ENCODE measurements at places on chromosomes 5 and 9. TPM values are rescaled to one million over a fixed set of nuclear protein-coding genes. Genes with fewer than 3 reads are reported as not detected.

The CFAP157 gene
- not detected for total RNA-seq

The CKMT2 gene
- total RNA-seq, result 1,824 TPM

The FOXD4L6 gene
- not detected for total RNA-seq

The FOXI1 gene
- not detected for total RNA-seq

The PPP1R26 gene
- total RNA-seq, result 20.9 TPM

The TAF1L gene
- total RNA-seq, result not detected

The SMIM33 gene
- total RNA-seq, result not detected

The SPAAR gene
- 6.5 TPM for total RNA-seq

DNA sequence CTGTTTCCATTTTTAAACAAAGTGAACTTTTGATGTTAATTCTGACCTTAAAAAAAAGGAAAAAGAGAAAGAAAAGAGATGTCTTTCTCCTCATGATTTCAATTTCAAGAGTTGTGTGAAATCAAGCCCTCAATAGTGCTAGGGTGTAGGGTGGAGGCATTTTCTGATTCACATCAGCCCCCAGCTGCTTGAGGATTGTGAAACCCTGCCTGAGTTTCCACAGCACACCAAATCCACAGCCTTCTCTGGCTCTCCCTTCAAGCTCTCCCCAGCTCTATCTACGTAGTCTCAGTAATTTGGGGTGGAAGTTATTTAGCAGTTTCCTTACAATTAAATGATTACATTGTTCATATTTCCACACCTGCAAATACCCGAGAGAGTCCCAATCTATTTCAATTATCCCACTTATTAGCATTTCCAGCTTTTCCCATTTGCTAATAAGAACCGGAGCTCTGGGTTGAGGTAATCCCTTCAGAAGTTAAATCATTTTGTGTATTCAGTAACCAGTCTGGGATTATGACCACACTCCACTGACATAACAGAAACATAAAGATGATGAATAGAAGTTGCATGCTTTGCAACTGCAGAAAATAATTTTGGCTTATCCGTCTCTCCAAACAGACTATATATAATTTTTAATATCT, 54.9 kb downstream of the MTX3 start:
- DNase-seq, result peak; percentile 25

DNA sequence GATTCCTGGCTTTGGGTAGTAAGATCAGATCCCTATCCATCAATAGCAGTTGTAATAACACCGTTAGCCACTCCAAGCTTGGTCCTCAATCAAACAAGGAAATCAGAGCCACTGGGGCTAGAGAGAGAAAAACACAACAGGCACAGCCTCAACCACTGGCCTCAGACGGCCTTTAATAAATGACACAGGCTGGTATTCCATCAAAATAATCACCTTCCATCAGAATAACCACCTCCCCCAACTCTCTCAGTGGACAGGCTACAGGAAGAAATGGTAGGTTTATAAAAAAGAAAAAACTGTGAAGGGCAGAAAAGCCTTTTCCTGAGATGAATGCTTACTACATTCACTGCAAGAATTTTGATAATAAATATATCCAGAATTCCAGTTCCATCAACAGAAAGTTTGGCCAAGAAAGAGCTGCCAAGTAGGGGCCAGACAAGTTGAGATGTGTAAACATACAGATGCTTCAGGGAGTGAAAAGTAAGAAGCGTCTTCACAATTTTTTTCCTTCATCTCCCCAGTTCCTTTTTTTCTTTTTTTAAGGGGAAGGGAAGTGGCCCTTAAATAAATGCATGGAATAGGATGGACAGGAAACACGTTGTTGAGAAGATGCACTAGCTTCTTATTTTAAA, 5.5 kb downstream of the FOXD1 start:
- DNase-seq, result no peak

DNA sequence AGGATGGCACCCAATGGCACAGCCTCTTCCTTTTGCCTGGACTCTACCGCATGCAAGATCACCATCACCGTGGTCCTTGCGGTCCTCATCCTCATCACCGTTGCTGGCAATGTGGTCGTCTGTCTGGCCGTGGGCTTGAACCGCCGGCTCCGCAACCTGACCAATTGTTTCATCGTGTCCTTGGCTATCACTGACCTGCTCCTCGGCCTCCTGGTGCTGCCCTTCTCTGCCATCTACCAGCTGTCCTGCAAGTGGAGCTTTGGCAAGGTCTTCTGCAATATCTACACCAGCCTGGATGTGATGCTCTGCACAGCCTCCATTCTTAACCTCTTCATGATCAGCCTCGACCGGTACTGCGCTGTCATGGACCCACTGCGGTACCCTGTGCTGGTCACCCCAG, 25.4 kb downstream of the HRH2 start:
- no peak for DNase-seq

DNA sequence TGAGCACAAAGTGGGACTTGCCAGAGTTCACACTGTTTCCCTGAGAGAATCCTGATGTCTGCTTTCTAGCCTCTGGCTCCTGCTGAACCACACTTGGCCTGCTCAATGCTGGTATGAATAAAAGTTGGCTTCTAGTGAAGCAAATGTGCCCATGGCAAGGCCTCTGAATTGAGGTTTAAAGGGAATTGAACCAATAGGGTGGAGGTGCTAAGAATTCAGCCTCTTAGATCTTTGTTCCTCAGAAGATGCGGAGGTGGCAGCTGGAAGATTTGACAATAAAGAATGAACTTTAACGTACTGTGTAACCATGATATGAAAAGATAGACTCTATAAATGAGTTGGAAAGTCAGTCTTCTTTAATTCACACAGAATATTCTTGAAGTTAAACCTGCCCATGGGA, 57.2 kb downstream of the RASGRF2 start:
- no peak for DNase-seq

- DNase-seq, result no peak
Measured at GRCh38 chr5:74865256-74865803, 857 bp downstream of the FAM169A start.

DNA sequence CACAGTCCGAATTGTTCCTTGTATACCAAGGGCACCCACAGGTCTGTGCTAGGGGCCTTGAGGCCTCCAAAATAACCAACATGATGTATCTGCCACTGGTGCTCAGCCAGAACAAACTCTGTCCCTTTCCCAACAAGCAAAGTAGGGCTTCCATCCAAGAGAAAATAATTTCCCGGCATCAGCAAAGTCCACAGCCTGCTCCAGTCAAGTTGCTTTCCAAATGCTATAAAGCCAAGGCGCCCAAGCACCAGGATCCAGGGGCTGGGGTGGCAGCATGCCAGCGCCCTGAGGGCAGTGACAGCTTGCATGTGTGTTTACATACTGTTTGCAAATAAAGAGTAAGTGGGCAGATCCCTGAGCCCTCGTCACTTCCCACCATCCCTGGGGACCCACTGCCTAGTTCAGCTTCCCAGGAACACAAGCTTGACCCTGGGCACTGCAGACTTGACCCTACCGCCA, 155.9 kb downstream of the ERCC6L2 start:
- peak; percentile 35 for DNase-seq

- no peak for DNase-seq
Measured at GRCh38 chr9:75626860-75627259, 263.6 kb upstream of the PCSK5 start.

DNA sequence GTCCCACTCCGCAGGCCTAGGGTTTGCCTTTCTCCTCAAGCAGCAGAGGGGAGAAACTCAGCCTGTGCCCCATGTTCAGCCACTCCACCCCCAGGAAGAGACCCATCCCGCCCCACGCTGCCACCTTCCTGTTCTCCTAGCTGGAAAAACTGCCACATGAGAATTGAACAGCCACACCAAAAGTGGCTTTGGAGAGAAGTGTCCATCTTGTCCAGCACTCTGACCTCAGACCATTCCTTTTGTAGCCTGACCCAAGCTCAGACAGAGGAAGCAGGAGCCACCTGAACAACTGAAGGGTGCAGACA, 8.3 kb upstream of the SLC25A48 start:
- no peak for DNase-seq

GRCh38 chr5:109455598-109456096, 45.9 kb upstream of the PJA2 start:
- DNase-seq, result no peak

DNA sequence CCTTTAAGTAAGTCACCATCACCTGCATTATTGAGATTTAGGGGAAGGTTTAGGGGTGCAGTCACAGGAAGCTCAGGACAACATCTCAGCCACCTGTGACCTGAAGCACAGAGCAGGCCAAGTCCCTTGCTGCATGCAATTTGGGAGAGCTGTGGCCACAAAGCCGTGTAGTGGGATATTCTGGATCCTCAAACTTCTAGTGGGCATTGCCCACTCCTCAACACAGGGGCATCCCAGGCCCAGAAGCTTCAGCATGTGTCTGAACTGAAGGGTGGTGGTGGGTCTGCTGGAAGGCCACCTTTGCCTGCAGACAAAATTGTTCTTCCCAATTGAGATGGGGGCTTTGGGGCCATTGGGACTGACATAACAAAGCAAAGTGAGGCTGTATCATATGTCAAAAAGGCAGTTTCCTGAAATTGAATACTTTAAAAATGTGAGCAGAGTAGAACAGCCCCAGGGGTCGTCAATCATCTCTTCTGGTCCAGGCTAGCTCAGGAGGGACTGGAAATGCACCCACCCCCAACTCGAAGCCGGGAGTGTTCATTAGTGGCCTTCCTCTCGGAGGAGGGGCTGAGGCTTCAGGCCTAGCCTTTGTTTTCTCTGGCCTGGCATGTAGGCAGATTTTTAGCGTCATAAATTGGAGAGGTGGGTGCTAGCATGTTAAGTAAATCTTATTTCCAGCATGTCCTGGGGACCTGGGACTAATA, 2.8 kb upstream of the GADD45G start:
- no peak for DNase-seq

- no peak for DNase-seq
Measured at GRCh38 chr9:115596021-115596745, 478.2 kb upstream of the TNC start.

- no peak for DNase-seq
Measured at GRCh38 chr9:105024529-105024928, 96.6 kb upstream of the ABCA1 start.

DNA sequence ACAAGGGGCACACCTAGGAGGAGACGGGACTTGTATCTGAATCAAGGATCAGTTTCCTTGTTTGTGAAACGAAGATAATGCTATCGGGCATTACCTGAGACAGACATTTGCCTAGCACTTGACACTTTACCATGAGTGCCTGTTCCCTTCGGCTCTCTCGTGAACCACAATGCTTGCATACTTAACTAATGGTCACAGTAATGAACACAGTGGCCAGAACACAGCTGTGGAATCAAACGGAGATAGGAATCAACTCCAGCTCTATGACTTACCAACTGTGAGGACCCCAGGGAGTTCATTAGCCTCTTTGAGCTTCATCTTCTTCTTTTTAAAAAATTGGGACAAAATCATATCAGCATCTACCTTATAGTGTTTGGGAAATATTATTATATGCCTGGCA, 207.8 kb downstream of the DRD1 start:
- no peak for DNase-seq

DNA sequence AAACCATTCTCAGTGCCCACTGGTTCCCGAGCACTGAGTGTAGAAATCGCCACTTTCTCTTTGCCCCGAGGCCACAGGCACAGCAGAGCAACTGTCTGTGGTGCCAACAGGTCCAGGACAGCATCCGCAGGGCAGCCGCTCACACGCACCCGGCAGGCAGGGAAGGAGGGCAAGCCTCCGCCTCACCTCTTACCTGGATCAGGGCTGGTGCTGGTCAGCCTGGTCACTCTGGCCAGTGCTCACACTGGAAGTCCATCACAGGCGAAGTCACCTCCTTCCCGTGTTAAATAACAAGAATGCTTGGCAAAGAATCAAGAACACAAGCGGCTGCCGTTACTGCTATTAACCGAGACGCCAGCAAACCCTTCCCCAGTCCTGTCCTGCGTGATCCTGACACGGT, 13.7 kb downstream of the DIPK1B start:
- no peak for DNase-seq

- DNase-seq, result no peak
Measured at GRCh38 chr5:52776116-52776515, 11.6 kb upstream of the ITGA1 start.

GRCh38 chr5:40652441-40653220, 27.1 kb upstream of the PTGER4 start:
- no peak for DNase-seq

DNA sequence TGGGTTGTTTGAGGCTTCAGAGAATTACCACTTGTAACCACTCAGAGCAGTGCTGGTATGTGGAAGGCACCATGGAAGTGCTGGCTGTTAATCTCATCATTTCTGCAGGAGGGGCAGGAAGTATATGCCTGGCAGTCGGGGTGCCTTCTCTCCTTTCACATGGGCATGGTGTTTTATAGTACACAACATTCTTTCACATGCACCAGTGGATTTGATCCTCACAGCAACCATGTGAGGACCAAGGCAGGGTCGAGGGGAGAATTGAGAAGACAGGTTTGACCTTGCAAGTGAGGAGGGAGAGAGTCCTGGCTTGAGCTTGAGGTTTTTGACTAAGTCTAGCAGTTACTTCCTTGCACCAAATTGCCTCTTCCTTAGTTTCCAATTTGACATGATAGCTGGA, 38.0 kb upstream of the TRPC7 start:
- no peak for DNase-seq

DNA sequence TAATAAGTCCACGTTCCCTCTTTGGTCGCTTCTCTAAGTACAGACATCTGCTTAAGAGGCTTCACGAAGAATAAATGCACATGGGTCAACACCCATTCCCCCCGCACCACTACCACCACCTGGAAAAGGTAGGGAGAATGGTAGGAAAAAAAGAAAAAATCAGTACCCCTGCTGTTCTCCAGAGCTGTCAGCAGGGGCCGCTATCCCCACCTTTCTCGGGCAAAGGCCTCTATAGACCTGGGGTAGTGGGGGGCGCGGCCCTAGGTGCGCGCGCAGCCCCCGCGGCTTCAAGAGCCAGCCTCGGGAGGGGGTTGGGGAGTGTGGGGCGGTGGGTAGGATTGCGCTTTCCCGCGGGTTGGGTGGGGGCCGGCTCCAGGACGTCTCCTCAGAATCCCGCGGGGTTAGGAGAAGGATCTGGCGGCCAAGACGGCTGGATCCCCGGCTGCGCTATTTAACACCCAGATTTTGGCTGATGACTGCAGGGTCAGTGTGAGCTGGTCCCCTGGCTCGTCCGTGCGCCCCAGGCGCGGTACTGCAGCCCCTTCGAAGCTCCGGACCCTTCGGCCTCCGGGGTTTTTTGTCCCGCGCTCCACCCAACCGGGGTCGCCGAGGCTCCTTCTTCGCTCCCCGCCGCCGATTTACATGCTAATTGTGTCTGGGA, 1.6 kb upstream of the SEMA6A start:
- peak; percentile 49 for DNase-seq

Measured in left ventricle myocardium inferior (tissue), 1 donor.